Psoas muscle (tissue), 8 donors: ENCODE measurements at places on chromosomes 6 and 20. TPM values are rescaled to one million over a fixed set of nuclear protein-coding genes. Genes with fewer than 3 reads are reported as not detected.
A peak's percentile ranks its signal among the peaks of the same experiment; 100 is the strongest.

RBBP8NL gene
- not detected for total RNA-seq

CGA gene
- total RNA-seq = 0.52 TPM

RGS17 gene
- total RNA-seq = 0.05 TPM

TBPL1 gene
- total RNA-seq = 11.0 TPM

DNA sequence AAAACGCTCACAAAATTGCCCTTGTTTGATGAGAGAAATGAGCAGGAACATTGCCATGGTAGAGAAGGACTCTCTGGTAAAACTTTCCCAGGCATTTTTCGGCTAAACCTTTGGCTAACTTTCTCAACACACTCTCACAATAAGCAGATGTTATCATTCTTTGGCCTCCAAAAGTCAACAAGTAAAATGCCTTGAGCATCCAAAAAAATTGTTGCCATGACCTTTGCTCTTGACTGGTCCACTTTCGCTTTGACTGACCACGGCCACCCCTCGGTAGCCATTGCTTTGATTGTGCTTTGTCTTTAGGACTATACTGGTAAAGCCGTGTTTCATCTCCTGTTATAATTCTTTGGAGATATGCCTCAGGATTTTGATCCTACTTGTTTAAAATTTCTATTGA is 41.1 kb upstream of the PREP start:
- no peaks in the 10 kb centered on the region for H3K27me3 ChIP-seq
- no peaks in the 10 kb centered on the region for H3K36me3 ChIP-seq
- DNase-seq = no peak
- no peaks in the 10 kb centered on the region for H3K4me1 ChIP-seq
- no peak overlapping the region for H3K27ac ChIP-seq

GRCh38 chr20:4020256-4020655 is 4.9 kb upstream of the RNF24 start:
- H3K27me3 ChIP-seq = no peaks in the 10 kb centered on the region
- no peak overlapping the region for H3K27ac ChIP-seq
- H3K36me3 ChIP-seq = no peaks in the 10 kb centered on the region
- no peaks in the 10 kb centered on the region for H3K4me1 ChIP-seq
- no peak overlapping the region for H3K4me3 ChIP-seq

DNA sequence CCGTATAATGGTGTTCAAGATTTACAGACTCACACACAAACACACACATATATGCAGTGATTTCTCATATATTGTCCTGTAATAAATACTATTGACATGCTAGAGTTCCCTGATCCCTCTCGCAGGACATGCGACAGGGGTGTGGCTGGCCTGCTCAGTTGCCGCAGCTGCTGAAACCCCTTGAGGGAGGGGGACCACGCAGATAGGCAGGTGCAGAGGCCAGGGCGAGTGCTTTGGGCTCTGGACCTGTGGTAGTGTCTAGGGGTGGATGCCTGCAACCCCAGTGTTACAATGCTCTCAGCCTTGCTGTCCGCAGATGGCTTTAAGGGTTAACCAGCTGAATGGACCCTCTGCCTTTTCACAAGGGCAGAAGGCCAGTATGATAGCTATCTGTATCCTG is 706.2 kb downstream of the EYS start:
- DNase-seq = no peak
- H3K27ac ChIP-seq = no peak overlapping the region
- no peaks in the 10 kb centered on the region for H3K36me3 ChIP-seq
- no peaks in the 10 kb centered on the region for H3K27me3 ChIP-seq
- H3K4me3 ChIP-seq = no peak overlapping the region

DNA sequence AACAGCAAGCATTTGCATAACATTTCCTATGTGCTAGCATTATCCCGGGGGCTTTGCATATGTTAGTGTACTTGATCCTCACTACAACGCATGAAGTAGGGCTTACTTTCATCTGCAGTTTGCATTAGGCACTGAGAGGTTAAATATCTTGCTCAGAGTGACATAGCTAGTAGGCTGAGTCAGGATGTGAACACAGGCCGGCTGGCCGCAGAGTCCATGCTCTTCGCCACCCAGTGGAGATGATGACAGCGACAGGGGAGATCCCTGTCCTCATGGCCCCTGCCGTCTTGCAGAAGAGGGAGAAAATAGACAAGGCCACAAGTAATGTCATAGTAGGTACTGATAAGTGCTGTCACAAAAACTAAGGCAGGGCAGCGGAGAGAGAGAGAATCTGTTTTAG is 46.9 kb downstream of the LYRM4 start:
- H3K36me3 ChIP-seq = peaks cover 30% of the 10 kb centered on the region
- no peak overlapping the region for H3K4me3 ChIP-seq
- no peaks in the 10 kb centered on the region for H3K4me1 ChIP-seq
- no peak for DNase-seq

- H3K4me3 ChIP-seq = no peak overlapping the region
- peaks cover 6% of the 10 kb centered on the region for H3K27me3 ChIP-seq
- no peaks in the 10 kb centered on the region for H3K4me1 ChIP-seq
Measured at GRCh38 chr6:166242888-166243287, 65.3 kb downstream of the PRR18 start.

- H3K36me3 ChIP-seq = no peaks in the 10 kb centered on the region
- no peaks in the 10 kb centered on the region for H3K27me3 ChIP-seq
- H3K27ac ChIP-seq = no peak overlapping the region
- no peak overlapping the region for H3K4me3 ChIP-seq
- H3K4me1 ChIP-seq = no peaks in the 10 kb centered on the region
Measured at GRCh38 chr6:21143645-21144044, 449.9 kb upstream of the SOX4 start.

DNA sequence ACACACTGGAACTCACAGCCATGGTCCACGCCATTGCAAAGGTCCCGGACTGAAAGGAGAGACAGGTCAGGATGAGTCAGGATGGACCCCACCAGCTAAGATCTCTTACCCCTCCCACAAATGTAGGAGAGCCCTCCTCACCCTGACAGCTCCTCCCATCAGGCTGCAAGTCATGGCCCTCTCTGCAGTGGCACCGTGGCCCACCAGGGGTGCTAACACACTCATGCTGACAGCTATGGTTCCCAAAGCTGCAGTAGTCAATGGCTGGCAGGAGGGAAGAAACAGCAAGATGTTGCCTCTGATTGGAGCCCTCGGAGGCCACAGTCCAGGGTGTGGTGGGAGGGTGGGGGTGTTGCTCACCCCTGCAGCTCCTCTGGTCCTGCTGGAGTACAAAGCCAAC is 5.7 kb upstream of the RBPJL start:
- no peaks in the 10 kb centered on the region for H3K4me1 ChIP-seq
- H3K27ac ChIP-seq = no peak overlapping the region
- H3K36me3 ChIP-seq = no peaks in the 10 kb centered on the region

DNA sequence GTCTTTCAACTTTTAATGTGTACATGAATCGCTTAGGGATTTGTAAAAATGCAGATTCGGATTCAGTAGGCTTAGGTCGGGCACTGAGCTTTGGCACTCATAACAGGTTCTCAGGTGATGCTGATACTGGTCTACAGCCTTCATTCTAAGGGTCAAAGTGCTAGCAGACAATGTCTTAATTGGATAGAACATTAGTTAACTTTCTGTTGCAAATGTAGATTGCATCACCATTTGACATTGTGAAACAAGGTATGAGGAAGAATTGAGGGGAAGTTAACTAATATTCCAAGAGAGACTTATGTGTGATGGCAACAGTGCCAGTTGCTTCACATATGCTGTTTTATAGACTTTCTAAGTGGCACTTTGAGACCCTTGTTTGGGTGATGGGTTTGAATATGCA is 86.9 kb downstream of the MLIP start:
- no peaks in the 10 kb centered on the region for H3K36me3 ChIP-seq
- H3K4me1 ChIP-seq = no peaks in the 10 kb centered on the region
- no peak overlapping the region for H3K27ac ChIP-seq
- H3K27me3 ChIP-seq = no peaks in the 10 kb centered on the region

DNA sequence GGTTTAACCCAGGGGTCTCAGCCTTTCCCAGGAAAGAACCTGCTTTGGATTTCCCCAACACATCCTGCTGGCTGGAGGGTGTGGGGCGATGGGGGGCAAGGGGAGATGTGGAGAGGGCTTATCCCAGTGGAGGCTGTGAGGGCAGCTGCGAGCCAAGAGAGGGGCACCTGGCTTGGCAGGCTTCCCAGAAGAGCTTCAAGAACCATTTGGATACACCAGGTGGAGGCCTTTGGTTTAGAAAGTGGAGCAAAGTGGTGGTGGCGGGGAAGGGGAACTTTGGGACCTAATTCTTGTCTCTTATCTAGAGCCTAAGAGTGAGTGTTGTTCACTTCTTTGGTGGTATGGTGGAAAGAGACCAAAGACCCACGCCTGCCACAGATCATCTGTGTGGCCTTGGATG is 12.4 kb downstream of the CD40 start:
- H3K4me1 ChIP-seq = peaks cover 13% of the 10 kb centered on the region
- H3K27ac ChIP-seq = no peak overlapping the region
- no peaks in the 10 kb centered on the region for H3K36me3 ChIP-seq
- H3K4me3 ChIP-seq = no peak overlapping the region
- no peaks in the 10 kb centered on the region for H3K27me3 ChIP-seq
- no peak for DNase-seq

GRCh38 chr6:121794630-121795029 is 359.2 kb downstream of the GJA1 start:
- DNase-seq = no peak
- H3K27me3 ChIP-seq = no peaks in the 10 kb centered on the region
- no peaks in the 10 kb centered on the region for H3K4me1 ChIP-seq
- H3K4me3 ChIP-seq = no peak overlapping the region
- H3K27ac ChIP-seq = no peak overlapping the region

GRCh38 chr20:38196592-38196991 is 31.5 kb upstream of the TGM2 start:
- no peak overlapping the region for H3K27ac ChIP-seq
- peaks cover 10% of the 10 kb centered on the region for H3K27me3 ChIP-seq
- no peaks in the 10 kb centered on the region for H3K36me3 ChIP-seq
- peak; percentile 76 for DNase-seq

DNA sequence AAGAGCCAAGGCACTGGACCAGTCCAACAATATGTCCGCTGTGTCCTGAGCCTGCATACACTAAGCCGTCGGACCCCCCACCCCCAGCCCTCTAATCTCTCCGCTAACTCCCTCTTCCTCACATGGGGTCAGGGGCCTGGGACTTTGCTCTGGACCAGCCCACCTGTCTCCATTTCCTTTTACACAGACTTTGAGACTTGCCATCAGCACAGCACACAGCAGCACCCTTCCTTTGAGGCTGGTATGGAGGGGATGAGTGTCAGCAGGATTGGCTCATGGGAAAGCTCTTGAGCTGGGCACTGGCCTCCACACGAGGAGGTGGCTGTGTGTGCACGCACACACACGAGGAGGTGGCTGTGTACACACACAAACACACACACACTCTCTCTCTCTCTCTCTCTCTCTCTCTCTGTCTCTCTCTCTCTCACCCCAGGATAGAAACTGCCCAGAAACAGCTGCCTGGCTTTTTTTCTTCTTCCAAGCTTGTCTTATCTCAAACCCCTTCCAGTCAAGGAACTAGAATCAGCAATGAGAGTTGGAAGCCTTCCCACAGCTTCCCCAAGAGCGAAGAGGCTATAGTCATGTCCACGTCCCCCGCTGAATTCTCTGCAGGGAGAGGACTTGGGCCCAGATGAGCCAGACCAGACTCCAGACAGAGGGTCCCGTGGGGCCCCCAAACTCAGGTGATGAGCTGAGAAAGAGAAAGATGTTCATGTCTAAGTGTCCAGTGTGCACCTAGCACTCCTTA is 18.6 kb downstream of the SLC9A8 start:
- peaks cover 8% of the 10 kb centered on the region for H3K4me1 ChIP-seq
- no peaks in the 10 kb centered on the region for H3K36me3 ChIP-seq
- no peaks in the 10 kb centered on the region for H3K27me3 ChIP-seq
- H3K4me3 ChIP-seq = no peak overlapping the region
- no peak overlapping the region for H3K27ac ChIP-seq

- DNase-seq = no peak
- no peaks in the 10 kb centered on the region for H3K4me1 ChIP-seq
- peaks cover 9% of the 10 kb centered on the region for H3K27me3 ChIP-seq
- no peak overlapping the region for H3K4me3 ChIP-seq
Measured at GRCh38 chr20:64133951-64134407, 26.6 kb upstream of the NPBWR2 start.

- DNase-seq = peak; percentile 42
- H3K36me3 ChIP-seq = no peaks in the 10 kb centered on the region
- peaks cover 9% of the 10 kb centered on the region for H3K4me1 ChIP-seq
- peak overlapping the region; percentile 75 for H3K27ac ChIP-seq
- H3K4me3 ChIP-seq = no peak overlapping the region
Measured at GRCh38 chr6:3803627-3804468, 45.3 kb upstream of the FAM50B start.
